ENCODE measurements at places on chromosomes 3 and 15.

- DNase-seq, result no peak
Observed at GRCh38 chr3:86989006-86989405, 1.9 kb downstream of the VGLL3 start.

GRCh38 chr3:39267631-39268548 lies 11.9 kb downstream of the CX3CR1 start:
- no peak for DNase-seq

DNA sequence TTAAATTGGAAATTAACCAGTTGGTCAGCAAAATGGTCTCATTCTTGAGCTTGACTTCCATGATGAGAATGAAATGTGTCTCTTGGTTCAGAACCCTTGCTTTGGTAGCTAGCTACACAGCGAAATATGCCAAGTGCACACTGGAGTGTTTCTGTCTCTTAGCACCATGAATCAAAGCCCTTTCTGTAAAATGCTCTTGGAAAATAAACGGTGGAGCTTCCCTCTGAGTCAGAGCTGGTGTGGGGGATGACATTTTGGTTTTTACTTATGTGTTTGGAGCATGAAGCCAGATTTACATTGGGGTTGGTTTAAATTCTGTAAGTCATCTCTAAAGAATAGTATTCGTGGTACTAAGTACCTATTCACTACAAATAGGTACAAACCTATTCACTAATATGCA lies 85.1 kb upstream of the NANOGP8 start:
- DNase-seq, result no peak

GRCh38 chr3:193214445-193214844 lies 26.6 kb upstream of the PLAAT1 start:
- DNase-seq, result no peak

DNA sequence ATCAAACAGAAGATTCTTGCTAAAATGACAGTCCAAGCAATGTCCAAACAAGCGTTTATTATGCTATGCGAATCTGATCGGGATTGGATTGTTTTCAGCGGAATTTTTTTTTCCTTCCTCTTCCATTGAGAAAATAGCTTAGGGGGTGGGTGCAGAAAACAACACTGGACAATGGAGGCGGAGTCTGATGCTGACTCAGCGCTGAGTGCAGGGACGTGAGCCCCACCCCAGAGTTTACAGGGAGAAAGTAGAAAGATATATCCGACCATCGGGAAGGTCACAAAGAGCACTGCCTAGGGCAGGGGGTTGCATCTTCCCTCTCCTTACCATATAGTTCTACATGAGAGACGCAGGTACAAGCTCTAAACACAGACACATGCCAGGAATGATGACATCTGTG lies 117.0 kb downstream of the FOXP1 start:
- DNase-seq, result no peak

DNA sequence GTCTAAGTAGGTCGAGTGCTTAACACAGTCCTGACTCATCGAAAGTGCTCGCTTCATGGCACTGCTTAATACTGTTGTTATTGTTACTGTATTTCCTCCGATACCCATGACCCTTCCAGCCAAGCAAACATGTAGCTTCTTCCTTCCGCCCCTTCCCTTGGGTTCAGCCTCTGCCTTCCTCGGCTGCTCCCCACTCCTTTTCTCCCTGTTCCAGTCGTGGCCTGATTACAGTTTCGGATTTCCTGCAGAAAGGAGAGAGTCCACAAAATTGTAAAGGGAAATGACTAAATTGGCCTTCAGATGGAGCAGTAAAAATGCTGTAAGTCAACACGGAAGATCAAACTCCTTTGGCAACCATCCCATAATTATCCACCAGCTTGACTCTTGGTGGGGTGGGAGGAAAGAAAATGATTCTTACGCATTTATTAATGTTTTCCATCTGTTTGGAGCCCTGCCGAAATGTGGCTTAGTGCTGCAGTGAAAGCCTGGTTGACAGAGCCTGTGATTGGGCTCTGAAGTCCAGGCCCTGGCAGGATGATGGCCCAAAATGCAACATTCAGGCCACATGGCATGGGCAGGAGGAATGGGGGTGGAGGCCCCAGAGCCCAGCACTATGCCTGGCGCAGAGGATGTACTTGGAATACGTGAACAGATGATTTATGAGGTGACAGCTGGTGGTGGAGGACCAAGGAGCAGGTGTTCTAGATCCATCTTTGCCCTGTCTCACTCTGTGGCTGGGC lies 37.6 kb downstream of the FAM3D start:
- peak; percentile 33 for DNase-seq

- DNase-seq, result no peak
Observed at GRCh38 chr3:123105201-123106189, 38.7 kb downstream of the PDIA5 start.
